HuH-7 (cell line): ENCODE measurements at places on chromosomes 5 and 9.

DNA sequence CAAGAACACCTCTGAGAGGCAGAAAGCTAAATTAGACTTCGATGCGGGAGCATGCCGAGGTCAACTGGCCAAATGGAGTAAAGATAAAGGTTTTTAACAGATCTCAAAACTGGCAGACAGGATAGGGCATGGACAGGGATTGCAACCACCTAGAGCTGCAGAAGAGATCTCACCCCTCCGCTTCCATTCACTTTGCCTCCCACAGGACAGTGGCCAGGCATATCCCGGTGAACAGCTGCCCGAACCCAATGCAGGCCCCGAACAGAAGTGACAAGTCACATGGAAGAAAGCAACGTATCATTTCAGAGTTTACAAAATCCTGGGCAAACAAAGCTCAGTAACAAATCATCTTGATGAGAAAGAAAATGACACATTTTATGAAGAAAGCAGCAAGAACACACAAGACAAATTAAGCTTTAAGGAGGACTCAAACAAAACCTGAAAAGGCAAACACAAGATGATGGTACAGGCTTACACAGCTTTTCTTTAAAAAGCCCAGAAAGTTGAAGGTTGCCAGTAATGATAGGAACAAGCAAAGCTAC is 18.4 kb downstream of the RNF130 start:
- no peak for DNase-seq

DNA sequence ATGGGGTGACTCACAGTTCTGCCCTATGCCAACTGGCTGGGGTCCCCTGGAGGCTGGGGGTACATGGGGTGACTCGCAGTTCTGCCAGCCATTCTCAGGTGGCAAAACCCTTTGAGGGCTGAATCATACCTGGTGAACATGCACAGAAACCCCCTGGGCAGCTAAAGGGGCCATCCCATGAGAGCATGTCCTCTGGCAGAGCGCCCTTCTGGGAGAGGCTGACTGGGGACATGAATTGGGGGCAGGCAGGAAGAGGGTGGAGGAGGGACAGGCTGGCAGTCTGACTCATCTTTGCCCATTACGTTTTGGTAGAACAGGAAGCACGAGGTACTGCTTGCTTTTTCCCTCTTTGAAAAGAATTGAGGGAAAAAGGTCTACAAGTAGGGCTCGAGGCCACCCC is 16.7 kb downstream of the TRAF1 start:
- no peak for DNase-seq

DNA sequence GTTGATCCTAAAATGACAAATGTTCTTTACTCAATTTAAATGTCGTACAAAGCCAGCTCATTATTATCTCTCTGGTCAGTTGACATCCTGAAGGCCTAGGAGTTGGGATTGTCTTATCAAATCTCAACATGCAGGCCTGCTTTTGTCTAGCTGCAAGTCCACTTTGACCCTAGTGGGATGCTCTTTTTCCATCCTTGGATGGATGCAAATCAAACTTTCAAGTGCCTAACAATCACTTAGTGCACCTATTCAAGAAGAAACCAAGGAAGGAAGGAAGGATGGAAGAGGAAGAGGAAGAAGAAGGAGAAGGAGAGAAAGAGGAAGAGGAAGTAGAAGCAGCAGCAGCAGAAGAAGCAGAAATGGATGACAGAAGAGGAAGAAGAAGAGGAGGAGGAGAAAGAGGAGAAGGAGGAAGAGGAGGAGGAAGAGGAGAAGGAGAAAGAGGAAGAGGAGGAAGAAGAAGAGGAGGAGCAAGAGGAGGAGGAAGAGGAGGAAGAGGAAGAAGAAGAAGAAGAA is 109.6 kb downstream of the PIK3R1 start:
- no peak for DNase-seq

- DNase-seq: no peak
Observed at GRCh38 chr5:180495292-180495691, 1.1 kb downstream of the CNOT6 start.

- no peak for DNase-seq
Observed at GRCh38 chr5:137862251-137862650, 5.4 kb upstream of the MYOT start.

- DNase-seq: no peak
Observed at GRCh38 chr9:95966306-95966705, 90.8 kb downstream of the ERCC6L2 start.

GRCh38 chr9:37978983-37979382 is 75.1 kb upstream of the SLC25A51 start:
- DNase-seq: no peak

- DNase-seq: no peak
Observed at GRCh38 chr5:138274189-138274853, at the start of gene GFRA3. GFRA3 (minus strand) TSS chr5:138274621; CDS start chr5:138274424, 197 bp downstream.

DNA sequence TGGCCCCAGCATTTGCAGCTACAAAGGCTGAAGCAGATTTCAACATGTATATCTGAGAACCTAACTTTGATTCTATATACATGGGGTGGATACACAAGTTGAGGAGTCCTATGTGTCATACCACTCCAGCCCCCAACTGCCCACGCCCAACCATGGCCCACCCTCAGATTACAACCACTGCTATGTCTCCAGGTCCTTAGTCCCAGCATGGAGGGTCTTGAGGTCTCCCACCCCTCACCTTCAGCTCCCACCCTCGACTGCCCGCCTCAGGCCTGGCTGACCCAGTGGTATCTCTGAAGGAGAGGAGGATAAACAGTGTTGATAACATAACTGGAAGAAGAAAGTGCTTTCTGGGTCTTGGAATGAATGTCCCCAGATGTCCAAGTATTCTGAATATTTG is 8.2 kb downstream of the SOWAHA start:
- DNase-seq: no peak

- DNase-seq: no peak
Observed at GRCh38 chr5:63240063-63240755, 661.6 kb downstream of the LRRC70 start.

- no peak for DNase-seq
Observed at GRCh38 chr5:34519489-34520220, 136.5 kb upstream of the RAI14 start.

- DNase-seq: no peak
Observed at GRCh38 chr5:10637944-10638343, 74.1 kb downstream of the ANKRD33B start.

GRCh38 chr5:39519566-39520231 is 94.9 kb upstream of the DAB2 start:
- DNase-seq: no peak

DNA sequence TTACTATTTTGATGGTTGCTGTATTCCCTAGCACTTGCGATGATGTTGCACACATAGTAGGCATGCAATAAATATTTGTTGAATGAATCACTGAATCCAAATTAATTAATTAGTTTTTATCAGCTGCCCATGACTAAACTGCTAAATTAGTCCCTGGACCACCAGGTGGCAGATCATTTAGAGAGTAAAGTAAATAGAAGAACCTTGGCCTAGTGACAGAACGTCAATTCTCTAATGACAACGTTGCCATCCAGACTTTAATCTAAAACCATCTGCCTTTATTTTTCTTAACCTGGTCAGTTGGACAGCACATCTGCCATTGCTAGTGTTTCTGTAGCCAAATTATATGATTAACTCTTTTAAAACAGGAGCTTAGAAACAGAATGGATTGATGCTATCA is 457.5 kb downstream of the KIF4B start:
- no peak for DNase-seq

GRCh38 chr9:20043461-20043860 is 254.6 kb upstream of the SLC24A2 start:
- DNase-seq: no peak

- DNase-seq: no peak
Observed at GRCh38 chr9:125651576-125652232, 55.3 kb downstream of the MAPKAP1 start.

GRCh38 chr5:139058121-139058520 is 140.0 kb downstream of the SIL1 start:
- no peak for DNase-seq

- no peak for DNase-seq
Observed at GRCh38 chr9:127222388-127223095, 42.0 kb upstream of the GARNL3 start.

- no peak for DNase-seq
Observed at GRCh38 chr5:407801-408268, 35.1 kb upstream of the EXOC3 start.

DNA sequence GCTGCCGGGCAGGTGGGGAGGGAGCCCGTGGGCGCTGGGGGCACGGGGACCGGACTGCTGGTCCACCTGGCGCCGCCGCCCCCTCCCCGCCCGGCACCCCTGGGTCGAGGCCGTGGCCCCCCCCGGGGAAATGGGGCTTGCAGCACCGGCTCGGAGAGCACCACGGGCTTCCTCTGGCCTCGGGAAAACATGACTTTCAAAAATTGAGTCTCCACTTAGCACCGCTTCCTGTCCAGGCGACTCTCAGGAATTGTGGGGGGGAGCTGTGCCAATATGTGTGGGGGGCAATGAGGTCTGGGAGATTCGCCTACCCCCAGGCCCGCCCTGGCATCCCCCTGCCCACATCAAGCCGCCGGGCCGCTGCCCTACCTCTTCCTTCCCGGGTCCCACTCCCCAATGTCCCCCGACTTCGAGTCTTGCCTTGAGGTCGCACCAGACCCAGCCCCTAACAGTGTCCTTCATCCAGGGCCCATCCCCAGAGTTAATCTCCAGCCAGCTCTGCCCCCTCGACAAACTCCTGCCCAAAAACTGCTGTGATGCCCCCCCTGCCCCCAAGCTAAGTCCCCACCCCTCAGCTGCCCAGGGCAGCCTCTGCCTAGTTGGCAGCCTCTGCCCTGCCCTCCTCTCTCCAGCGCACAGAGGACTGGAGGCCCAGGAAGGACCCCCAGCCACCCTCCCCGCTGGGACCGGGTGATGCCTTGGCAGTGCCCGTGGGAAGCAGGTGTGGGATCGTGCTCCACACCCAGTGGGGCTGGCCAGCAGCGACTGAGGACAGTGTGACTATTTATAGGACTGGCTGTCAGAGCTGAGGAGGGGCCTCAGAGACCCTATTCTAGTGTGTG is 3.9 kb downstream of the EGFL7 start:
- DNase-seq: no peak

- DNase-seq: no peak
Observed at GRCh38 chr5:625516-625915, 13.4 kb downstream of the CEP72 start.

DNA sequence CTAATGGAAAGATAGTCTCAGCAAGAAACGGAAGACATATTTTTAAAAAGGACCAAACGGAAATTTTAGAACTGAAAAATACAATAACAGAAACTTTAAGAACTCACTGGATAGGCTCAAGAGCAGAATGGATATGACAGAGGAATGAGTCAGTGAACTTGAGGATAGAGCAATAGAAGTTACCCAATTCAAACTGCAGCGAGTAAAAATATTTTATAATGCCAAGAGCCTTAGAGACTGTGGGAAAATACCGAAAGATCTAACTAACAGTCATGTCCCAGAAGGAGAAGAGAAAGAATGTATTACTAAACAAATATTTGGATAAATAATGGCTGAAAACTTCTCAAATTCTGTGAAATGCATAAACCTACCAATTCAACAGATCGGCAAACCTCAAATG is 40.8 kb downstream of the ADAMTS2 start:
- DNase-seq: no peak

DNA sequence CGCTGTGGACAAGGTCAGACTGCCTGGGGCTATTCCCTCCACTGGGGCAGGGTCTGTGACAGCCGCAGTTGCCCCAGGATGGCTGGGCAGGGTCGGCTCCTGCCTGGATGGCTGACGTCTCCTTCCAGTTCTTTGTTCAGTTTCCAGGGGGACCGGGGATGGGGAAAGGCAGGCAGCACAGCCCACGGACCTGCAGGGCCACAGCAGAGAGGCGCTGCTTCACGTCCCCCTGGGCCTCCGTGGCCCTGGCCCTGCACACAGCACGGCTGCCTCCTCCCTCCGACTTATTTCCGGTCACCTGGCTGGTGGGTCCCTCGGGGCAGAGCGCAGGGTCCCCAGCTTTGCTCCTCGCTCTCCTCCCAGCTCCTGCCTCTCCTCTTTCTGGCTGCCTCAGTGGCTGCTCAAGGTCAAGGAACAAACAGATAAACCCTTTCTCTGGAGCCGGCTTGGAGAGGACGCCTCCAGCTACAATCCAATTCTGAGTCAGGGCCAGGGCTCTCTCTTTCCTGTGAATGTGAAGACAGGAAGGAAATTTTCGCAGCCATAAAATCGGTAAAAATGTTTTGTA is 169.7 kb downstream of the C9orf50 start:
- no peak for DNase-seq

DNA sequence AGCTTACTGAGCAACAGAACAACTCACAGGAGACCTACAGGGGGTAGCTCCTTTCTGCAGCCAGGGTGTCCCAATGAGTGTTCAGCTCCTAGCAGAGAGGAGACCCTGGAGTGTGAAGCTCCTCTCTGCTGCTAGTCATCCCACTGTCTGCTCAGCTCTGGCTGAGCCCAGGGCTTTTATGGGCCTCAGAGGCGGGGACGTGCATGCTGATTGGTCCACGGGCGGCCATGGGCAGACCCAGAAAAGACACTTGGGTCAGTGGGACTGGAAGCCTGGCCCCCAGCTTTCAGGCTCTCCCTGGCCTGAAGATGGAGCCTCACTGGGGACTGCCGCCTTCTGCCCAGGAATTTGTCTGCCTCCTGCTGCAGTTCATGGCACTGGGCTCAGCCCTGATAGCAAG is 40.6 kb downstream of the TSPAN17 start:
- DNase-seq: no peak

GRCh38 chr5:128305341-128305740 is 221.8 kb downstream of the SLC12A2 start:
- DNase-seq: no peak

DNA sequence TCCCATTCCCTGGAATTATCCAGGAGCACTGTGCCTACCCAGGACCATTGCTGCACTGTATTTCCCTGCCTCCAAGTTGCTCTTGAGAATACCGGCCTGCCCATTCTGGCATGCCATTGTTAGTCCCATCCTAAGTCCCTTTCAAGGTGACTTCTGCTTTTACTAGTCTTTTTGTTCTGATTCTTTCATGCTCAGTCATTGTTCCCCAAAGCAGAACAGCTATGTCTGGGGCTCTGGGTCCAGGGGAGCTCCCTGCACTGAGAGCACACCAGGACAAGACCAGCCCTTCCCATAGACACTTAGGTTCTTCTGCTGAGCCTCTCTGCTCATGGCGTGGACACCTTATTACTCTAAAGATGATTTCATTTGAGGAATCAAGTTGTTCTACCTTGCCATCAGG is 388.9 kb upstream of the KLF4 start:
- DNase-seq: no peak

DNA sequence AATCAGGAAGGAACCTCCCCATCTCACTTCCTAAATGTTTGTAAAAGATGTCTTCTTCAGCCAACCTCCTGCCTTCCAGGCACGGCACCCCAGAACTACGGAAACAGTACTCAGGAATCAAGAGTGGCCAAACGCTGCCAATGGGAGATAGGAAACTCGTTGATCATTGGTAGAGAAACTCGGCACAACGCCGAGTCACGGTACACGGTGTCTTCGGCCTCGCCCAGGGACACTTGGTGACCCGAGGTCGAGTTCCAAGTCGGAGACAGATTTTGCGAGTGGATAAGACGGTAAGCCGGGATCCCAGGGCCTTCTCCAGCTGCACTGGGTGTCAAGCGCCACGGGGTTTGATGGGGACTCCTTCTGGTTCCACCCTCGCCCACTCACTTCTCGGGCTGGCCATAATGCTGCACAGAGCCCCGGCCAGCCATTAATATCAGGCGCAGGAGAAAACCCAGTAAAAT is 343 bp downstream of the KIAA0825 start:
- peak; percentile 13 for DNase-seq

- no peak for DNase-seq
Observed at GRCh38 chr9:76363032-76363395, 31.2 kb downstream of the RFK start.

GRCh38 chr9:126448136-126448535 is 121.5 kb downstream of the MVB12B start:
- no peak for DNase-seq

- no peak for DNase-seq
Observed at GRCh38 chr9:125258832-125259534, 2.6 kb upstream of the GAPVD1 start.

- no peak for DNase-seq
Observed at GRCh38 chr5:177980743-177981151, 15.3 kb downstream of the PROP1 start.
